ENCODE measurements at places on chromosomes 4 and X.
A peak's percentile ranks its signal among the peaks of the same experiment; 100 is the strongest.

- no peak for DNase-seq
Measured at GRCh38 chr4:158652920-158653319, 18.8 kb downstream of the C4orf46 start.

DNA sequence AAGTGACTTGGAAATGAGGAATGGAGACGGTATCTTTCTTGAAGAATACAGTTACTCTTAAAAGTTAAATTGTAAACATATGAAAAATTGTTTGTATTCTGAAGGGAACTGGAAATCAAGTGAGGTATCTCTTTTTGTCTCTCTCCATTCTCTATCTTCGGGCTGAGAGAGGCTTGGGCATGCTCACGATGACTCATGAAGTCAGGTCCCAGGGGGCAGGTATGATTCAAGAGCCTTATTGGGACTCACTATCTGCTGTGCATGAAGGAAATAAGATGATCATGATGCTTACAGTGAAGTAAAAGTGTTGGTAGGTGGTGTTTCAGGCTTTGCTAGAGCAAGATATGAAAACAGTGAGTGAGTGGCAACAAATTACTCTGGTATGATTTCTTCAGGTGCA is 200.4 kb upstream of the PITX2 start:
- no peak for DNase-seq

- no peak for DNase-seq
Measured at GRCh38 chrX:134691453-134691852, 33.2 kb upstream of the PLAC1 start.

GRCh38 chrX:15343075-15343476 is 7.8 kb upstream of the PIGA start:
- DNase-seq: no peak

DNA sequence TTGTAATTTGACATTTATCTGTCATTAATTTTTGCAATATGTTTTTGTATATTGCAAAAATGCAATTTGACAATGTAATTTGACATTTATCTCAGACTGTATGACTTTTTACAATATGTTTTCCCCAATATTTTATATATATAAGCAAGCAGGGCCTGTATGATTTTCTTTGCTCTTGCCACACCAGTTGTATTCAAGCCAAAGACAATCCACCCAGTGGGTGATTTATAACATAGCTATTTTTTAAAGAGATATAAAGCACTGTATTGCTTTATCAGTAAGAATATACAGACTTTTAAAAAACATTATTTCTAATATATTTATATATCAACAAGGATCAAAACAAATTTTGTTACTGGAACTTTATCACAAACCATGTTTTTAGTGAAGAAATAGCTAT is 47.3 kb downstream of the SLIT2 start:
- DNase-seq: no peak

DNA sequence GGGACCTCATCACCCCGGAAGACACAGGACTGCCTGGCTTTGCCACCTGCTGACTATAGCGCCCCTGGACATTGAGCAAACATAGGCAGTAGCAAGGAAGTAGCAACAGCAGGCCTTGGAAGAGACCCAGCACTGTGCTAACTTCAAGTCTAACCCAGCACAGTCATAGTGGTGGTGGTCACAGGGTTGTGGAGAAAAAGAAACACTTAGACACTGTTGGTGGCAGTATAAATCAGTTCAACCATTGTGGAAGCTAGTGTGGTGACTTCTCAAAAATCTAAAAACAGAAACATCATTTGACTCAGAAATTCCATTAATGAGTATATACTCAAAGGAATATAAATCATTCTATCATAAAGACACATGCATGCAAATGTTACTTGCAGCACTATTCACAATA is 874.0 kb upstream of the EPHA5 start:
- DNase-seq: no peak

DNA sequence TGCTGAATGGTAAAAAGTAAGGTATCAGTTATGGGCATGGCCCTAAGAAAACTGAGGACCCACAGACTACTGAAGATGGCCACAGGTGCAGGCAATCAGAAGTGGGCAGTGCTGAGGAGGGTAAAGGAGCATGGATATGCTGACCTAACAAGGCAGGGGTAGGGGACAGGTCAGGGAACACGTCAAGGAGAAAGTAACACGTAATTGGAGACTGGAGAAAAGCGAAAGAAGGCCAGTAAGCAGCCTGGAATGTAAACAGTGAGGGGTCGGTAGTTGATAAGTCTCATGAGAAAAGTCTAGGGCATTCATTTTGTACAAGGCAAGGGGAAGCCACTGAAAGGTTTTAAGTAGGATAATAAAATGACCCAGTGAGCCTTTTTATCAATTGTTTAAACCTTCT is 153.3 kb downstream of the PRDM5 start:
- DNase-seq: no peak

GRCh38 chr4:139889901-139890300 is 224.3 kb downstream of the MGST2 start:
- DNase-seq: no peak

DNA sequence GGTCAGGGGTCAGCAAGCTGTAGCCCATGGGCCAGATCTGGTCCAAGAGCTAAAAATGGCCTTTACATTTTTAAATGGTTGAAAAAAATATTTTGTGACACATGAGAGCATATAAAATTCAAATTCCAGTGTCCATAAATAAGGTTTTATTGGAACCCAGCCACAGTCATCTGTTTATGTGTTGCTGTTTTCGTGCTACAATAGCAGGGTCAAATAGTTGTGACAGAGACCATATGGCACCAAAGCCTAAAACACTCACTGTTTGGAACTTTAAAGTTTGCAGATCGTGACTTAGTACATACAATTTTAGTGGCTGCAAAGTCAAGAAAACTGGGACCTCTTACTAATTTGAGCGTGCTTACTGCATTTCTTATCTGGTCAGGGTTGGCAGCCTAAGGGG is 29.2 kb downstream of the LAMP2 start:
- DNase-seq: no peak

DNA sequence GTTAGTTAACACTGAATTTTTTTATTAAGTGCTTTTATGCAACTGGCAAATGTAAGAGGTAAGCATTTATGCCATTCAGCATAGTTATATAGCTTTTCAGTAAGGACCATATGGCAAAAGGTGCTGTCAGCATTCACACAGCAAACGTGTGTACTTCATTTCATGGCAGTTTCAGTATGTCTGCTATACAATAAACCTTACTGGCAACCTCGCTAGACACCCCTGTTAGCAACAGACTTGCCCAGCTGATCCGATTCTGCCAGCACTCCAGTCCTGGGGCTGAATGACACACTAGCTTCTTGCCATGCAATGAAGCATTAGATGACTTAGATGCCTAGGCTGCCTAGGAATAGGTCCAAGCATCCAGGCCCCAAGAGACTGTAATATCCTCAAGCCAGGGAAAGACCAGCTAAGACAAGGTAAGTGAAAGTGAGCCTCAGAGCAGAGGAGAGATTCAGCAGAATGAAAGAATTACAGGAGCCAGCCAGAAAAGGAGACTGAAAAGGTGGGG is 47.3 kb upstream of the DOCK11 start:
- DNase-seq: no peak

- DNase-seq: no peak
Measured at GRCh38 chr4:95610061-95610569, 61.3 kb upstream of the UNC5C start.

- no peak for DNase-seq
Measured at GRCh38 chr4:167218022-167218608, 16.2 kb downstream of the SPOCK3 start.

DNA sequence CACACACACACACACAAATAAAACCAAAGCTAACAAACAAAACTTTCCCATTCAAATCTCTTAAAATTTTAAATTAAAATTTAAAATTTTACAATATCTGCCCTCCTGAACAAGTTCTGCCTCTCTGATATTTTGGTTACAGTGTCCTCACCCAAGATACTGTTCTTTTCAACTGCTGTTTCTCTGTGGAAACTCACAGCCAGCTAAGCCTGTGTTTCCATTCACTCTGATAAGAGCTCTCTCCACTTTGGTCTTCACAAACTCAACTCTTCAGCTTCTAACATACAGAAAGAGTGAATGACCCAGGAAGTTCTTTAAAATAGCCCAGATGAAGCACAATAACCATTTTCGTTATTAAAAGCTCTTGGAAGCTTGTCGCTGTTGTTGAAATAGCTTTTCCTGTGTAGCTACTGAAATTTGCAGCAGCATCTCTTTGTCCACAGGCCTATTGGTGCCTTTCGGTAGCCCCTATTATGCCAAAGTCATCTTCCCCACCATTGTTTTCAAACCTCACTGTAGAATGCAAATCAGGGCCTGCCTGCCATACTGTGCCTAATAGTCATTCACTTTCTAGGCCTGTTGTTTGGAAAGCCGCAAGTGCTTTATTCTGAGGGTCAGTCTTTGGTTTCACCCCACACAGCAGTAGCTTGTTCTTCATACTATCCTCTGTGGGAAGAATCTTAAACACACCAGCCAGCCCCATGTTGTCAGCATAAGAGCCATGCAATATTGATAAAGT is 19.4 kb downstream of the INPP4B start:
- DNase-seq: no peak

GRCh38 chrX:74179071-74179470 is 124.9 kb upstream of the ZCCHC13 start:
- DNase-seq: no peak

- DNase-seq: no peak
Measured at GRCh38 chr4:14719053-14719452, 283.2 kb upstream of the CPEB2 start.

- no peak for DNase-seq
Measured at GRCh38 chrX:18828832-18829404, 121.5 kb downstream of the PPEF1 start.

- no peak for DNase-seq
Measured at GRCh38 chrX:13330446-13330845, 10.6 kb upstream of the ATXN3L start.

DNA sequence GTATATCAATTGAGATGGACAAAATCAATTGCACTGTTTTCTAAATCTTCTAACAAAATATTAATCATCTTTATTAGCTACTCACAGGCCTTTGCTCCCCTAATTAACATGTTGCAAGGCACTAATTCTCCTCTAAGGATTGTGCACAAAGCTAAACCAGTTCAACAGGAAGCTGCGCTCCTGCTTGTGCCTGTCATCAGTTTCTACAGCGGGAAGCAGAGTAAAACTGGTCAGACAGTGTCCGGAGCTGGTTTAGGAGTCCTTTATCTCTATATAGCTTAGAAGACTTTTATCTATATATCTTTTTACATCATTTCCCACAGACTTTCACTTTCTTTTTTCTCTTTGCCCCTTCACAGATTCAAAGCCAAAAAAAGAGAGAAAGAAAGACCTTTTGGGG is 79.1 kb downstream of the ELOVL6 start:
- DNase-seq: no peak

DNA sequence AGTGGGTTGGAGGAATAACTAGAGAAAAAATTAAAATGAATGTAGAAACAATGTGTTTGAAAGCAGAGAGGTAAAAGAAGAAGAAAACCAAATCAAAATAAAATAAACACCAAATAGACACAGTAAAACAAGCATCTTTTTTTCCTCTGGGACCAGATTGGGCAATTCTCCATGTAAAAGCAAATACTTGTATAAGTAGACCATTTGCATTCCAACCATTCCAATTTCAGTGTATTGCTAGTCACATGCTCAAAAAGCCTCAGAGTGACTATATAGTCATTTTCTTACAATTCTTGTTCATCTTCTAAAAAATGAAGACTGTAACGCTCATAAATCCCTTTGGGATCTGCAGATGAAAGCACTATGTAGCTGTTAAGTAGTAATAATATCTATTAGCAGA is 969.5 kb downstream of the PCDH18 start:
- no peak for DNase-seq

- DNase-seq: peak; percentile 68
Measured at GRCh38 chrX:48021026-48021900, 14.5 kb downstream of the SPACA5 start.

DNA sequence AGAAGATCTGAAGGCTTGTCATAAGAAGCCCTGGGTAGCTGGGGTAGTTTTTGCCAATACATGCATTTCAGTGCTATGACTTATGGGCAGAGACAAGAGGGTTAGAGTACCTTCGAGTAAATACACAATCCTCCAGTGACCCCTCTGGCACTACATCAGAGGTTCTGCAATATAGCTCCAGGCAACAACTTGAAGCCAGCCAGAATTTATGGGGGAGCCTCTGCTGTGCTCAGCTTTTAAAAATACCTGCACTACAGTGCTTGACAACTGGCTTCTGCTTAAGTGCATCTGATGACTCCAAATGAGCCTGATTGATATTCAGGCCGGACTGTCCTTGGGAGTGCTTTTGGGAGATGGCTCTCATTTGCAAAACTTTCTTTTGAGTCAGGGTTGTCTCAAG is 44.9 kb upstream of the SMAD1 start:
- no peak for DNase-seq

- DNase-seq: no peak
Measured at GRCh38 chr4:94653095-94653649, 104.6 kb upstream of the BMPR1B start.

- DNase-seq: no peak
Measured at GRCh38 chr4:181613200-181613599, 630.0 kb upstream of the TENM3 start.
